ENCODE measurements at places on chromosomes 16 and 17.

DNA sequence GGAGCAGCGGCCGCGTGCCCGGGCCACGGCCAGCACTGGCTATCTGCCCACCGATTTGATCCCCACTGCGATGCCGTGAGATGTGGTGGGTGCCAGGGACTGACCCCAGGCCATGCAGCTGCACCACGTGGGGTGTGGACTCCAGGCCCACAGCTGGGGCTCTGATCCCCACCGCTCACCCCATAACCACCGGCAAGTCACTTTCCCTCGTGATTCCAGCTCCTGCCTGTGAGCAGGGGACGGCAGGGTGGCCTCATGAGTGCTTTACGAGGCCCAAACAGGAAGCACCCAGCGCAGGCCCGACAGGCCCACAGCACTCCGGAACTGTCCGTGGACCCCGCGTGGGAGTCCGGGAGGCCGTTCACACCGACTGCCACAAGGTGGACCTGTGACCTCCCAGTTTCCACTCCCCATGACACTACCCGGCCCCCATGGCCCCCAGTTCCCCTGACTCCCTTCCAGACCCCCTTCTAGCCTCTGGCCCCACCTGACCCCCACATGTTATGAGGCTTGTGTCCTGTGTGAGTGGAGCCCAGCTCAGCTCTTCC is 616 bp downstream of the PTX4 start:
- no peak for DNase-seq

DNA sequence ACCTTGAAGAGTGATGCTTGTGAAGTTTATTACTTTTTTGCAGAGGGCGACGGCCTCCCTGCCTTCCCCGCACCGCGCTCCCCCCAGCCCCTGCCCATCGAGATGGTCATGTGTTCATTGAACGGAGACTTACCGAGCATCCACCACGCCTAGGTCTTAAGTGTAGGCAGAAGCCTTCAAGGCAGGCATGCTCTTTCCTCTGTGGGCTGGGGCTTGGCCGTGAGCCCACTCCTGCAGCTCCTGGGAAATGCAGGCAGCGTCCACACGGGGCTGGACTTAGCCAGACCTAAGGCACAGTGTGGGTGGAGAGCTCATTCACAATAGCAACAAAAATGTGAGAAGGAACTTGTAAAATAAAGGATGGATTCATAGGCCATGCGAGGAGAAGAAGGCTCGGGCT is 19.2 kb downstream of the RNF213 start:
- DNase-seq = no peak

GRCh38 chr17:42286411-42287221 is 1.7 kb upstream of the STAT5A start:
- DNase-seq = no peak

DNA sequence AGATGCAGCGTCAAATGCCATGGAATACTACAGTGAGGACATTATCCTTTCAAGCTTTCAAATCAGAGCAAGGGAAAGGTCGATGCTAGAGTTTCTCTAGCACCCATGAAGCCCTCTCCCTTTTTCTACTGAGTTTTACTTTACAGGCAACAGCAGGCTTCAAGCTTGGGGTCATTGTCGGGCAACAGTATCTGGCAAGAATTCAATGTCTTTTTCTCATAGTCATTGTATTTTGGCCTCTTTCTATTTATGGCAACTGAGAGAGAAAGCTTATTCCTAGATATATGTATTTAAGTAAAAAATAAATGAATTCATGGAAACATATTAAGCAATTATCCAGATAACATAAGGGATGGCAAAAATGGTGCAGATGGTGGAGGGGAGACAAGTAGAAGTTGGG is 364 bp upstream of the CETP start:
- DNase-seq = no peak
